ENCODE measurements at places on chromosomes 3 and 15.

GRCh38 chr15:59354417-59355031 is 18.1 kb downstream of the MYO1E start:
- no peak for DNase-seq

- DNase-seq: peak; percentile 27
Measured at GRCh38 chr15:68730471-68730919, 90.2 kb downstream of the ANP32A start.

DNA sequence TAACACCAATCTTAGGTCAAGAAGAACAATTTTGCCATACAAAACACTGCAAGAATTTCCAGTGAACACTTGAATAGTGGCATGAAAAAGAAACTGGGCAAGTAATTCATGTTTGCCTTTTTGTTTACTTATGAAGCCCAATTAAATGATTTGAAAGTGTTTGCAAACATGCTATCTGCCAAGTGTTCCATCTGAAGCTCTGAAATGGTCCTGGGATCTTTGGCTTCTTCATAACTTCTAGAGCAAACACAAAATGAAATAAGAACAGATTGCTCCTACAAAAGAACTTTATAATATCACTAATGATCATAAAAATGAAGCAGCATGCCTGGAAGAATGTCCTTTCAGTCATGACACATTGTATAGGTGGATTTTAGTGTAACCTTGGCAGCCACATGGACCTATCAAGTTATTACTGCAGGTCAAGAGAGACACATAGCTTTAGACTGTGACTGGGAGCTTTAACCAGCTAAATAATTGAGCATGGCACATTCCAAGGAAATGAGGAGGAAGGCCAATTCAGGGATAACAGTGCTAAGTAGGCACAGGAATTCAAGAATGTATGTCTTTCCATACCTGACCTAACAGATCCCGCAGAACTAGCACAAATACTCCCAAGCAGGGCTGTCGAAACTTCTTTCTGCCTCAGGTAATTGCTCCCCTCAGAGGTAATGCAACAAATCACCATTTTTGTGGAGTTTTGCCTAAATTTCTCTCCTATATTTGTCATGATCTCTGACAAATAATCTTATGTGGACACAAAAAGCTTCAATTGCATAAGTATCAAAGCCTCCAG is 144.6 kb downstream of the DUT start:
- no peak for DNase-seq

DNA sequence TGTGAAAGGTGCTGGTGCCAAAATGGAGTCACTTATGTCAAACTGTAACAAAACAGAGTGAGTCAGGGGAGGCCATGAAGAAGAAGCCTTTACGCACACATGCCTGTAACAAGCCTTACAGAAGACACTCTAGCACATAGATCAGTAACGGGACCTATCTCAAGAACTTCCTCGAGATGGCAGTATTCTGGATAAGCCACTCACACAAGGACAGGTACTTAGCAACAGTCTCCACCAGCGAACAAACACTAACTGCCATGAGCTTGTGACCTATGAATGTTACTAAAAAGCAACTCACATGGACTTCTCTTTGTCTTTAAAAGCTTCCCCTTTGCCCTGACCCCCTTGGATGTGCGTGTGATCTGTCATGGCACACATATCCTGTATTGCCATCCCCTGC is 235.1 kb downstream of the CD47 start:
- DNase-seq: no peak

DNA sequence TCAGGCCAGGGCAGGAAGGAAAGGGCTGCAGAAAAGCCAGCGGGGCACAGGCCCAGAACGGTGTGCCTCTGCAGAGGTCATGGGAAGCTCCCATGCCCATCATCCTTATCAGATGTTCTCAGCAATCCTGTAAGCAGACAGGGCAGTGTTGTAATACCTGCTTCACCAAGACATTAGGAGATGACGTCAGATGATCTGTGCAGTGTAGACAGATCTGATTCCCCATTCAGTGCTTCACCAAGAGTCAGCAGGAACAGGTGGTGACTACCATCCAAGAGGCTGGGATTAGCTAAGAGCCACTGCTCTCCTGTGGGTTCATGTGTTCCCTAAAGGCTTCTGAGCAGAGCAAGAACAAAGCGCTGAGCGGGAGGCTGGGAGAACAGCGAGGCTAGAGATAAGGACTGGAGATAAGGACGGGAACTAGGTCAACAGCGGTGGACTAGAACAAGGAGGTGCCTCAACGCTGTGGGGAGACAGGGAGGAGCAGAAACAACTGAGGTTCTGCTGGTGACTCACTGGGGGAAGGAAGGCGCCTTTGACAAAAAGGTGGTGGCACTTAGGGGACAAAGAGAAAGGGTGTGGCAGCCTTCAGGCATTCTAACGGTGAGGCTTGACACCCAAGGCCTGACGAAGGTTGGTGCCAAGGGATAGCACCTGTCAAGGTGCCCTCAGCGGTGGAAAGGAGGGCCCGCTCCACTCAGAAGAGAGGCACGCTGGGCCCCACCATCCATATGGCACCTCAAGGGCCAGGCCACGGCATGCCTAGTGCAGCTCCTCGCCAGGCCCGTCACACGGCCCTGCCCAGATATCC is 28.4 kb downstream of the CCDC12 start:
- DNase-seq: peak; percentile 72

DNA sequence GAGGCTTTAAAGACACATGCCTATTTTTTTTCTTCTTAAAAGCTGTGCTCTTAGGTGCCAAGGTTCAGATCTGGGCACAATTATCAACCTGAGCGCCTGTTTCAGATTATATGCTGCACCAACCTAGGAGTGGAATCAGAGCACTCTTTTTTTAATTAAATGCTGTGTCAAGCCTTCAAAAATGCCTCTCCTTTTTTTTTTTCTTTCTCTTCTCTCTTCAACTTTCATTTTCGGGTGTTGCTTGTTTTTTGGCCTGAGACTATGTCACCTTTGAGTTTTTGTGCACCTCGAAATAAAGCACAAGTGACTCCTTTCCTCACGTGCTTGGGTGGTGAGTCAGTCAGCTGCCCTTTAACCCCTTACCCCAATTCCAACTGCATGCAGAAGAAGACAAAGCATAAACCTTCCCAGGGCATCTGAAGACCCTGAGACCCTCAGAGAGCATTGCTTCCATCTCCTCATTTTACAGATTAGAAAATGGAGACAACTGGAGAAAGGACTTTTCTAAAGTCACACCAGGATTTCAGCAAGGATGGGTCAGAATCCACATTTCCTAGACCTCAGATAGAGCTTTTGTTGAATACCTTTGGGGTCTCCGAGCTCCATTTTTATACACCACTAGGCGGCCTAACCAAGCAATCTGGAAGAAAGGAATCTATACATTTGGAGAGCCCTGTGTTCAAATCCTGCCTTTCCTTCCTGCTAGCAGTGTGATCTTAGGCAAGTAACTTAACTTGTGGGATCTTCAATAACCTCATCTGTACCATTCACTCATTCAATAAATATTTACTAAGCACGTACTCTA is 631 bp upstream of the PRICKLE2 start:
- DNase-seq: no peak

GRCh38 chr3:90007778-90008499 is 900.5 kb downstream of the EPHA3 start:
- no peak for DNase-seq

DNA sequence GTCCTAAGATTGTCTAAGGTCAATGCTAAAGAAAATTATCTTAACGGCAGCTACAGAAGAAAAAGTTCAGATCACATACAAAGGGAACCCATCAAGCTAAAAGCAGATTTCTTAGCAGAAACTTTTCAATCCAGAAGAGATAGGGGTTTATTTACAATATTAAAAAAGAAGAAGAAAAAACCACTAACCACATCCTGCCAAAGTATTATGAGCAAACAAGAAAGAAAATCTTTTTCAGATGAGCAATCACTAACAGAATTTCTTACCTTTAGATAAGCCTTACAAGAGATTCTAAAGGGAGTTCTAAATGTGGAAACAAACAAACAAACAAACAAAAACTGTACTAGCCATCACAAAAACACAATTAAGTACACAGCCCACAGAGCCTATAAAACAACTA is 1015.8 kb upstream of the EPHA6 start:
- DNase-seq: no peak
